ENCODE measurements at places on chromosomes 16 and 17.
A peak's percentile ranks its signal among the peaks of the same experiment; 100 is the strongest.

GRCh38 chr16:89923640-89924296, 626 bp downstream of the TUBB3 start:
- no peak for DNase-seq

DNA sequence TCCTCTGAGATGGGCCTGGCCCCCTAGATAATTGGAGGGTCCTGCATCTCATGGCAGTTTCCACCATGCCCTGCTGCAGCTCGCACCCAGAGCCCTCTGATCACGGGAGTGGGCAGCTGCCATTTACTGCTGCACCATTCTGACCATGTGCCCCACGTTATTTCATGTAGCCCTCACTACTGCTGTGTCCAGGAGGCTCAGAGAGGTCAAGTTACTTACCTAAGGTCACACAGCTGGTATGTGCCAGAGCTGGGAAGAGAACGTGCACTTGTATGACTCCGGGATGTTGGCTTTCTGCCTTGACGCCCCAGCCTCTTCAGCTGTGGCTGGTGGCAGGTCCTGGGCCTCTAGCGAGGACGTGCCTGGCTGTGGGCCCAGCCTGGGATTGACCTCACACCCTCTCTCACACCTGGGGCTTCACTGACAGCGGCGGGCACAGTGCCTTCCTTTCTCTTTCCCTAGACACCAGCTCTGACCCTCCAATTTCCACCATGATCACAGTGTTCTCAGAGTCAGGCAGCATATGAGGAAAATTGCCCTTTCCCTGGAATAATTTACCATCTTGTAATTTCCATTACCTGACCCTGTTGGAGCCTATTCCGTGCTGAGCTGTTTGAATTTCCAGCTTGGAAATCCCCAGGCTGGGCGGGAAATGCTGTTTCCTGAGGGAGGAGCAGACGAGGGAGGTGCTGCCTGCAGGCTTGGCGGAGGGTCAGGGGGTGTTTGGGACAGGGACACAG, 18.5 kb upstream of the DOC2B start:
- DNase-seq: no peak

GRCh38 chr17:74417178-74418045, 14.5 kb upstream of the GPRC5C start:
- no peak for DNase-seq

DNA sequence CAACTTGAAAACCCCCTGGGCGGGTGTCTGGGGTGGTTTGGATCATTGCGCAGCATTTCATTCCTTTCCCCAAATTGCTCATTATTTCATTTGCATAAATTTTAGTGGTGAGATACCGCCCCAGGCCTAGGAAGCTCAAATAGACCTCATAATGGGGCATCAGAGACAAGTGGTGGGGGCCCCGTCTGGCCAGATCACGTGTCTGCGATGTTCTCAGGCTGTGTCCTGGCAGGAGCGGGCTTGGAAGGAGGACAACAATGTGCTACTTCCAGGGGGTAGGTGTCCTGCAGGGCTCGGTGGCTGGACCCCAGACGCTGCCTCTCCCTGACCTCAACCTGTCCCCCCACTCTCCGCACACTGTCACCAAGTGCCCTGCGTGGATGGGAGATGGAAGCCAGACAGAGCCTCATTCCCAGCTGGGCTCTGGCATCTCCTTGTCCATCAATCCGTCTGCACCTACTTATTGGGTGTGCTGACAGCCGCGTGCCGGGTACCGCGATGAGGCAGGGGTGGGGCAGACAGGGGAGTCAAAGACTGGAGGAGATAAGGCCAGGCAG, 116.9 kb downstream of the NTN1 start:
- DNase-seq: no peak

GRCh38 chr17:28744104-28744971, 527 bp downstream of the TRAF4 start:
- peak; percentile 76 for DNase-seq

GRCh38 chr17:78966123-78966813, 13.5 kb downstream of the LGALS3BP start:
- DNase-seq: no peak

DNA sequence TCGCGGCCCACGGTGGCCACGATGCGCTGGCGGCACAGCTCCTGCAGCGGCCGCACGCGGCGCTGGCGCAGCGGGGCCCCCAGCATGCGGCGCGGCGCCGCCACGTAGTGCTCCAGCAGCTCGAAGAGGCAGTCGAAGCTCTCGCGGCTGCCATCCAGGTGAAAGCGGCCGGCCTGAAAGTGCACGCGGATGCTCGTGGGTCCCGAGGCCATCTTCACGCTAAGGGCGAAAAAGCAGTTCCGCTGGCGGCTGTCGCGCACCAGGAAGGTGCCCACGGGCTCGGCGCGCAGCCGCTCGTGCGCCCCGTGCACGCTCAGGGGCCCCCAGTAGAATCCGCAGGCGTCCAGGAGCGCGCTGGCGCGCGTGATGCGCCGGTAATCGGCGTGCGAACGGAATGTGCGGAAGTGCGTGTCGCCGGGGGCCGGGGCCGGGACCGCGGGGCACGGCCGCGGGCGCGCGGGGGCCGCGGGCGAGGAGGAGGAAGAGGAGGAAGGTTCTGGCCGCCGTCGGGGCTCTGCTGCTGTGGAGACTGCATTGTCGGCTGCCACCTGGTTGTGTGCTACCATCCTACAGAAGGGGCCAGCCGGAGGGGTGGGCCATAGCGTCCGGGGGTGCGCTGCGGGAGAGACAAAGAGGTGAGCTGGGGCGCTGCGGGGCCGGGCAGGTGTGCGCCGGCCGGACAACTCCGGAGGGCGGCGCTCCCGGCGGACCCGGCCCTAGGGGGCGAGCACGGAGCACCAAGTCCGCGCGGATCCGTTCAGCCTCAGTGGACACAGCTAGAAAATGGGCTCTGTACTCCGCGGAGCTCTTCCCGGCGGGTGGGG, 879 bp downstream of the SOCS1 start:
- DNase-seq: peak; percentile 64

DNA sequence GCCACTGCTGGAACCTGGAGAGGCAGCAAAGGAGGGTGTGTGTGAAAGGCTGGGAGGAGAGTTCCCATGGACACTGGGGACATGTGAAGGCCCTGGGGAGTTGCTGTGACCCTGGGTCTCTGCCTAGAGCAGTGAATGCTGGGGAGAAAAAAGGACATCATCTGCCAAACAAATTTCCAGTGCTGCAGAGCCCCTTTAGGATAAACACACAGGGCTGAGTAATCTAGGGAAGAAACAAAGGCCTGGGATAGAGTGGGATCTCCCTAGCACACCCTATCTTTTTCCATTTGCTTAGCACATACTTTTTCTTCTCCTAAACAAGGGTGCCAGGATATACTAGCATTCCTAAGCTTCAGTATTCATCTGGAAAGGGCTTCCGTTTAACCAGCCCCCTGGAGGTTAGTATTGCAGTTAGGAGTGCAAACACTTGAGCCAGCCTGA, 3.3 kb upstream of the HIGD1B start:
- DNase-seq: no peak

DNA sequence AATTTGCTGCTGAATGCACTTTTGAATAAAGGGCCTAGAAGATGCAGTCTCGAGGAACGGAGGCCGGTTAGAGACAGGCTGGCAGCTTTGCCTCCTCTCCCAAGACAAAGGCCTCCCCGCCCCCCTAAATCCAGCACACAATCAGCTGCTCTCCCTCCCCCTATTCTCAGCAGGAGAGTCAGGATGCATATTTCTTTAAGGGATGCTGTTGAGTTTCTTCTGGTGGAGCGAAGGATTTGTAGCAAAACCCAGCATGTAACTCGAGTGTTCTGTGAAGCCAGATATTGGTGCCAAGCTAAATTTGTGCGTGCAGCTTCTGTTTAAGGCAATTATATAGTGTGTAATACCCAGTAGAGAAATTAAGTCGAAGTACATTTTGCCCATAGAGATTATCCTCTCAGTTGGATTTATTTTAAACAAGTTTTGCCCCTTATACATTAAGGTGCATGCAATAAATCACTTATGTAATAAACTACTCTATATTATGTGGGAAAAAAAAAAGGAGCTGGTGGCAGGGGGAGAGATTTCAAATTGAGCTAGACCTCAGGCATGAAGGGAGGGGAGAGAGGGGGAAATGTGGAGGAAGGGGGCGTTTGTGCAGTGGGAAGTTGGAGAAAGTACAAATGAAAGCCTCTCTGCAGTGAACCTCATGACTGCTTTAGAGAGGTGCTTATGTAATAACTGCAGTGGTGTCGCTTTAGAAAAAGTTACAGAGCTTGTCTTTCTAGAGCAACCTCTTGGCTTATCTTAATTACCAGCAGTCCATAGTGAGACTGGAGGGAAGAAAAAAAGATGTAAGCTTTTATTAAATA, 599.2 kb downstream of the MAF start:
- DNase-seq: no peak

DNA sequence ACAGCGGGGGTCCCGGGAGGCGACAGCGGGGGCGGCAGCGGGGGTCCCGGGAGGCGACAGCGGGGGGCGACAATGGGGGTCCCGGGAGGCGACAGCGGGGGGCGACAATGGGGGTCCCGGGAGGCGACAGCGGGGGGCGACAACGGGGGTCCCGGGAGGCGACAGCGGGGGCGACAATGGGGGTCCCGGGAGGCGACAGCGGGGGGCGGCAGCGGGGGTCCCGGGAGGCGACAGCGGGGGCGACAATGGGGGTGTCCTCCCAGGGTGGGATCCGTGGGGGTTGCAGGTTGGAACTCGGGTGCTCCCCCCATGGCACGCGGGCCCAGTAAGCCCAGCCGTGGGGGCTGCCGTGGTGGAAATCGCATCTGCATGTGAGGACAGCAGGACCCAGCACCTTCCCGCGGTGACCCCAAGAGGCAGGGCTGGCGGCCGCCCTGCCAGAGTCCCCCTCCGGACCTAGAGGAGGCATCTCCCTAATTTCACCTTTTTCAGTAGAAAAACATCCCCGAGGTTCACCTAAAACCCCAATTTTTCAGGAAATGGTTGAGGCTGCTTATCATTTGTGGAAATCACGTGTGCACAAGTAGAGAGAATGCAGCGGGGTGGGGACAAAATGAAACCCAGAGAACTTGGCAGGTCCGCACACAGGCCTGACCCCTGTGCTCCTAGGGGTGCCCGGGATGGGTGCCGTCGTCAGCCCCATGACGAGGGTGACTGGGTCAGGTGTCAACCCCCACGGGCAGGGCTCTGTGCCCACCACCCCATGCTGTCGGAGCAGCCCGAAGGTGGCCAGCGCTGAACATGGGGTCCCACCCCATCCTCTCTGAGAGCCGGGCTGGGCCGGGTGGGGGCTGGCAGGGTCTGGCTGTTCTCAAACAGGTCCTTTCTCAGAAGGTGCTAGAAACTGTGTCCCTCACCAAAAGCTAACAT, 10.5 kb upstream of the METRNL start:
- DNase-seq: no peak

DNA sequence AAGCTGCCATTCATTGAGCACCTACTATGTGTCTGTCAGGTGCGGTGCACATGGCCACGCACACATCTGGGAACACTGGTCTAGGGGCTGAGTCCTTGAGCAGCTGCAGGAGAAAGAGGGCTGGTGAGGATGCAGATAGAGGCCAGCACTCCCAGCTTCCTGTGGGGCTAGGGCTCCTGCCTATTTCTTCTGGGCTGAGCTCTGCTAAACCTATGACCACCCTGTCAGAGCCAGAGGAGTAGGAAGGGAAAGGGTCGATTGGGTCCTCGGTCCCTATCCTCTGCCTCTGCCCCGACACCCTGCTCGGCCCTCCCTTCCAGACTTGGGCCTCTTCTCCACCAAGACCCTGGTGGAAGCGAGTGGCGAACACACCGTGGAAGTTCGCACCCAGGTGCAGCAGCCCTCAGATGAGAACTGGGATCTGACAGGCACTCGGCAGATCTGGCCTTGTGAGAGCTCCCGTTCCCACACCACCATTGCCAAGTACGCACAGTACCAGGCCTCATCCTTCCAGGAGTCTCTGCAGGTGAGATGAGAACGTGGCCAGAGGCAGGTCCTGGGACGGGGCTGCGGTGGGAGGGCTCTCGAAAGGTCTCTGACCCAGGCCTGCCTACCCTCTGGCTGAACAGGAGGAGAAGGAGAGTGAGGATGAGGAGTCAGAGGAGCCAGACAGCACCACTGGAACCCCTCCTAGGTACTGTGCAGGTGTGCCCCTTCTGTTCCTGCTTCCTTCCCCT, 4.0 kb upstream of the TMEM88 start:
- DNase-seq: no peak

GRCh38 chr16:49675413-49675812, 180.5 kb downstream of the ZNF423 start:
- DNase-seq: no peak

DNA sequence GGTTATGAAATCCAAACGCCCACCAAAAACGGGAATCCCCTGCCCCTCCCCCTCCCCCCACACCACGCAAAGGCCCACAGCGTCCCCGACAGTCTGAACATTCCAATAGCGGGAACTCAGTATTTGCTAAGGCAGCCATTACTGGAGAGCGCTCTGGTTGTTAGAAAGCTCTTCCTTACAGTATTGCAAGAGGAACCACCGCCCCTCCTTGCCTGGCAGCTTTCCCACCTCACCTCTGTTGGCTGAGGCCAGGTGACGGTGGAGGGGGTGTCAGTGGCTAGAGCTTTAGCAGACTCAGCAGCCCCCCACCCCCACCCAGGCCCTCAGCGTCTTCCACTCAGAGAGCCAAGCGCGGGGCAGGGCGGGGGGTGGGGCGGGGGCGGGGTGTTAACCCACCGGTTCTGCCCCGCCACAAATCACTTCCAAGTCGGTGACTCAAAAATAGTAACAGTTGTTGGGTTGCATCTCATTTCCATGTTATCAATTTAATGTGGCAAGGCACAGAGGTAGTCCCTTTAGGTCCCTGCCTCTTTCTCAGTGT, 2.2 kb upstream of the PLEKHH3 start:
- peak; percentile 42 for DNase-seq

DNA sequence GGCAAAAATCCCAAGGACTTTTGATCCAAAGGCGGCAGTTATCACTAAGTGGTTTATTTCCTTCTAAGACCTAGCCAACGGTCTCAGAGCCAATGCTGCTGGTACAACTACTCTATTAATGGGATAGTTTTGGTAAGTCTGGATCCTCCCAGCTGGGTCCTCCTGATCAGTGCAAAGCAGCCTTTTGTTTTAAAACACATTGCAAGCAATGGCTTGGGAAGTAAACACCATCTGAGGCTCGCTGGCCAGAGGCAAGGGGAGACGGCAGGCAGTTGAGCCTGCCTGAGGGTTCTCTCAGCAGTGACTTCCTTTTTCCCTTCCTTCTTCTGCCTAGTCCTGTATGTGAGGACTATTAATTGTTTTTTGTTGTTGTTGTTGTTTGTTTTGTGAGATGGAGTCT, 1.6 kb upstream of the SLC5A10 start:
- DNase-seq: no peak

DNA sequence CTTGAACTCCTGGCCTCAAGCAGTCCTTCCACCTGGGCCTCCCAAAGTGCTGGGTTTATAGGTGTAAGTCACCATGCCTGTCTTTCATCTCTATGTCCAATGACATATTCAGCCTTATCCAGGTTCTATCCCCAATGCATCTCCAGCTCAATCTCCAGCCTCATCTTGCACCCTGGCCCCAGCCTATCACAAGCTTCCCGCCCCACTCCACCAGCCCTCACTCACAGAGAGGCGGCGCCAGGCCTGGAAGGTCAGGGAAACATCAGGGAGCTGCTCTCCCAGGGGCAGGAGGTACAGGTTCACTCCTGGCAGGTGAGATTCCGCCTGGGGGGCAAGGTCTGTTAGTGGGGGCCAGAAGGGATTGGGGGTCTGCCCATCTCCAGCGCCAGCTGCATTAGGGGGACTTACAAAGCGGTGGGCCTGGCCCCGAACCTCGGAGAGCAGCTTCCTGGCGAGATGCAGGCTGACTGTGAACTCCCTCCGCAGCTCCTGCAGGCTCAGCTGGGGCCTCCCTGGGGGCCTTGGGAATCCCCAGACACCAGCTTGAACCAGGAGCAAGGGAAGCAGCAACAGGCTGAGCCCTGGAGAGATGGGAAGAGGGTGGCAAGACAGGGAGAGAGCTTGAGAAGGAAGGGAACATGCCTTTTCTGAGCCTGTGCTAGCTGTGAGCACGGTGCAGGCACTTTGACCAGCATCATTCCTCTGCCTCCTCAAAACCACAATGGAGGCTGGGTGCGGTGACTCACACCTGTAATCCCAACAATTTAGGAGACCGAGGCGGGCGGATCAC, 3.0 kb downstream of the IL27 start:
- DNase-seq: no peak
